ENCODE measurements at places on chromosomes 6 and 20.

DNA sequence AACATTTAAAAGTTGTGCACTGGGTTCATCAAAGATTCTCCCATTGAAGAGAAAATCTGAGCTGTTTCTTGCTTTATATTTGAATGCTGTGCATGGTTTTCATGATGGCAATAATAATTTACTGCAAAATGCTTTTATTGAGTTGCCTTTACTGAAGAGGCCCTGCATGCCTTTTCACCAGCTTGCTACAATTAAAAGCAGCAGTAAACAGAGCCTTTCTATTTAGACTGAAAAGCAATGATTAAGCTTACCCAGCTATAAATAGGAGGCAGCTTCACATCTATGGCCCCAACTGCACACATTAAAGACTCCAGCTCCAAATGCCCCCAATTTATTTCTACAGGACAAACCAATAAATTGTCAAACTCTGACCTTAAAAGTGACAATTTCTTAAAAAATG, 70.3 kb downstream of the ANKEF1 start:
- H3K4me1 ChIP-seq: no peaks in the 10 kb centered on the region
- H3K4me3 ChIP-seq: no peak overlapping the region
- no peak overlapping the region for H3K27ac ChIP-seq

GRCh38 chr20:8803065-8803464, 265.8 kb upstream of the PLCB4 start:
- no peak overlapping the region for H3K27ac ChIP-seq
- no peak overlapping the region for H3K4me3 ChIP-seq
- DNase-seq: no peak
- peaks cover 4% of the 10 kb centered on the region for H3K4me1 ChIP-seq

DNA sequence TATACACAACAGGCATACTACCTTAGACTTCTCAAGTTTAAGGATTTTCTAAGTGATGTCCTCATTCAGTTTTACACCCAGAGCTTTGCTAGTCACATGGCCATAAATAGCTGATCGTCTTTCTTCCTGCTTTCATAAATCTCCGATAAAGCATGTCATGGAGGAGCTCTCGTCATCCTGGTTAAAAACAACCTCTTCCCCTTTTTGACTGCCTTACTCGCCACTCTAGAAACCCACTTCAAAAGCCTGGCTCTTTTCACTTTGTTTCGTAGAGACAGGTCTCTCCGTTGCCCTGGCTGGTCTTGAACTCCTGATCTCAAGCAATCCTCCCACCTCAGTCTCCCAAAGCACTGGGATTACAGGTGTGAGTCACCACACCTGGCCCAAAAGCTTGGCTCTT, 67.0 kb upstream of the SMIM29 start:
- peaks cover 2% of the 10 kb centered on the region for H3K36me3 ChIP-seq
- H3K27ac ChIP-seq: no peak overlapping the region
- DNase-seq: no peak
- no peaks in the 10 kb centered on the region for H3K27me3 ChIP-seq
- H3K4me3 ChIP-seq: no peak overlapping the region

GRCh38 chr20:652615-653109, 338 bp downstream of the SRXN1 start:
- H3K4me1 ChIP-seq: peaks cover 20% of the 10 kb centered on the region
- peak overlapping the region; percentile 75 for H3K4me3 ChIP-seq
- H3K27ac ChIP-seq: peak overlapping the region; percentile 72
- H3K27me3 ChIP-seq: peaks cover 2% of the 10 kb centered on the region
- H3K36me3 ChIP-seq: peaks cover 23% of the 10 kb centered on the region
- DNase-seq: no peak

- DNase-seq: no peak
- no peak overlapping the region for H3K27ac ChIP-seq
- no peaks in the 10 kb centered on the region for H3K4me1 ChIP-seq
- no peak overlapping the region for H3K4me3 ChIP-seq
- no peaks in the 10 kb centered on the region for H3K36me3 ChIP-seq
These were observed 636.0 kb downstream of the BCKDHB start for GRCh38 chr6:80742481-80742880.

DNA sequence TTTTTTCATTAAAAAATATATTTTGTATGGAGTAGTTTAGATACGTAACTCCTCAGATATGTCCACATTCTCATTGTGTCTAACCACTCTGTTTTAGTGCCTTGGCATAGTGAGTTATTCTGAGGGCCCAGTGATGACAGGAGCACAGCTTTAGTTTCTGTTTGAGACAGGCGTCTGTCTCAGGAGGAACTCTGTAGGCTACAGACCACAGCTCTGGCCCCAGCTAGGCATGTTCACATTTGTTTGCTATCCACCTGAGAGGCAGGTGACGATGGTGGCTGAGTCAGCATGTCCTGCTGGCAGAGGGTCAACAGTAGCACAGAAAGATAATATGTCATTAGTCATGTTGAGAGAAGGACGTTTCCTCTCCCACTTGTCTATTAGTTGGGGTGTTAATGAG, 16.3 kb downstream of the LRRC1 start:
- H3K27ac ChIP-seq: no peak overlapping the region
- DNase-seq: no peak
- H3K4me1 ChIP-seq: peaks cover 15% of the 10 kb centered on the region
- no peaks in the 10 kb centered on the region for H3K27me3 ChIP-seq
- H3K36me3 ChIP-seq: no peaks in the 10 kb centered on the region

GRCh38 chr20:12434672-12435071, 517.0 kb downstream of the BTBD3 start:
- H3K27me3 ChIP-seq: no peaks in the 10 kb centered on the region
- no peaks in the 10 kb centered on the region for H3K4me1 ChIP-seq
- H3K4me3 ChIP-seq: no peak overlapping the region
- no peaks in the 10 kb centered on the region for H3K36me3 ChIP-seq
- no peak overlapping the region for H3K27ac ChIP-seq
- no peak for DNase-seq

- no peaks in the 10 kb centered on the region for H3K36me3 ChIP-seq
- H3K4me3 ChIP-seq: peak overlapping the region; percentile 60
- H3K4me1 ChIP-seq: peaks cover 44% of the 10 kb centered on the region
- H3K27me3 ChIP-seq: no peaks in the 10 kb centered on the region
- peak overlapping the region; percentile 84 for H3K27ac ChIP-seq
- no peak for DNase-seq
These were observed 117.7 kb upstream of the GJE1 start for GRCh38 chr6:142015011-142015410.

DNA sequence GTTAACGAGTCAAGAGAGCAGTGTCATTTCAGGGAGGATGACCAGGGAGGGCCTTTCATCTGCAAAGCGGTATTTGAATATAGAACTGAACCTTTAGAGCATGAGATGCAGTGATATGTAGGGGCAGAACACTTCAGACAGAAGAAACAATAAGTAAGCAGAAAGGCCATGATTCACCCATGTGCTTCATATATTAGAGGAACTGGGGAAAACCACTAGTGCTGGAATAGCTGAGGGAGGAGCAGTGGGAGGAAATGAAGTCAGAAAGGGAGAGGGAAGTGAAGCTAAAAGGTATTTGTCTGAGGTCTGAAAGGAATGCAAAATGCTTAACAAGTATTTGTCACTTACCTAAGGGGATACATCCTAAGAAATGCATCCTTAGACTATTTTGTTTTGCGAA, 391.2 kb downstream of the ADGRB3 start:
- DNase-seq: no peak
- H3K4me3 ChIP-seq: no peak overlapping the region
- H3K36me3 ChIP-seq: no peaks in the 10 kb centered on the region
- no peaks in the 10 kb centered on the region for H3K27me3 ChIP-seq
- H3K4me1 ChIP-seq: peaks cover 9% of the 10 kb centered on the region

- no peaks in the 10 kb centered on the region for H3K4me1 ChIP-seq
- H3K36me3 ChIP-seq: no peaks in the 10 kb centered on the region
- DNase-seq: no peak
- H3K27ac ChIP-seq: no peak overlapping the region
These were observed 32.3 kb downstream of the SNAP25 start for GRCh38 chr20:10250902-10251301.

- H3K36me3 ChIP-seq: no peaks in the 10 kb centered on the region
- DNase-seq: no peak
- H3K4me3 ChIP-seq: no peak overlapping the region
- peaks cover 15% of the 10 kb centered on the region for H3K4me1 ChIP-seq
- no peak overlapping the region for H3K27ac ChIP-seq
- no peaks in the 10 kb centered on the region for H3K27me3 ChIP-seq
These were observed 827.7 kb downstream of the MAFB start for GRCh38 chr20:39861381-39861780.

- H3K4me3 ChIP-seq: no peak overlapping the region
- H3K27ac ChIP-seq: no peak overlapping the region
- H3K27me3 ChIP-seq: no peaks in the 10 kb centered on the region
- H3K4me1 ChIP-seq: no peaks in the 10 kb centered on the region
These were observed 254.1 kb downstream of the PRL start for GRCh38 chr6:22042706-22043105.

DNA sequence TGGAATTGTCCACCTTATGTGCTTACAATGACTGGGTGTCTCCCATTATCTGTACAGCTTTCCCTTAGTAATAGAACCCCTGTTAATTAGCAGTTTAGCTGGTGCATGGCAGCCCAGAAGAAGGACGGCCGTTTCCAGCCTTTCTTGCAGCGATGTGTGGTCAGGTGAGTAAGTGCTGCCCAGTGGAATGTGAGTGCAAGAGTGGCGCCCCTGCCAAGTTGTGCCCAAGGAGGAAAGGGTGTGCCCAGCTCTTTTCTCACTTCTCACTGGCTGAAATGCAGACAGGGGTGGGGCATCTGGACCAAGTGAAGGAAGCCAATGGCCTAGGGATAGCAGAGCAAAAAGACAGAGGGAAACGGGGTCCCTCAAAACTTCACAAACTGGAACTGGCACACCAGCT, 296.8 kb downstream of the PREX1 start:
- H3K4me3 ChIP-seq: no peak overlapping the region
- H3K36me3 ChIP-seq: no peaks in the 10 kb centered on the region
- H3K27ac ChIP-seq: no peak overlapping the region
- no peak for DNase-seq
- no peaks in the 10 kb centered on the region for H3K4me1 ChIP-seq

DNA sequence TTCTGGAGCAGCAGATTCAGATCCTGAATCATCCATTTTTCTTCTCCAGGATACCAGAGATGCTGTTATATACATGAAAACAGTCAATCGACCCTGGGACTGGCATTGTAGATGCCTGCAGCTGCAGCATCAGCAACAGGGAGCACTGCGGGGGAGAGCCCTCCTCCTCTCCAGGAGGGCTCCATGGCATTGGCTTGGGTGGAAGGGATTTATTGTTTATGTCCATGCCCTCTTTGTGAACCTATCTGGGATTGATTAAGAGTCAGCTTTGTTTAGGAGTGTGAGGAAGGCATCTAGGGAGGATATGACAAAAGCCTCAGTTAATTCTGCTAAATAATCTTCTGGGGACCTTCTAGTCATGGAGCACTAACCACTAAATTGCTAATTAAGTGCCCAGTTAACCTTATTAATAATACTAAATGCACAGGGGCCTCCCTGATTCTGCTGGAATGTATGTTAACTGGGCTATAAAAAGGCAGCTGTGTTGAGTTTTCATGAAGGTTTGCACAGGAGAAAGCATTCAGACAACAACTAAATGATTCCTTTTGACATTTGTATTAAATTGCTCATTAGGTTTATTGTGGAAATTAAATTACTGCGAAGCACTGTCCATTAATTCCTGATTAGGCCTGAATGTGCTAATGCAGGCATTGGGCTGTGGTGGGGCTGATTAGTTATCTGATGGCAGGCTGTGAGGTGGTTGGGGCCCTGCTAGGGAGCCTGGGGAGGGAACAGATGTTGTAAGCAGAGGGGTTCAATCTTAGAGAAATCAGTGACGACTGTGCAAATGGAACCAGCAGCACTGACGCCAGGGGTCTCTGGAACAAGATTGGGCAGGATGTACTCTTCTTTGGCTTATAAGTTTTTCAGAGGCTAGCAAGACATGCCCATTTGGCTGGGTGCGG, 57.6 kb downstream of the IMPG1 start:
- no peak overlapping the region for H3K27ac ChIP-seq
- no peaks in the 10 kb centered on the region for H3K27me3 ChIP-seq
- H3K36me3 ChIP-seq: no peaks in the 10 kb centered on the region
- H3K4me3 ChIP-seq: no peak overlapping the region

DNA sequence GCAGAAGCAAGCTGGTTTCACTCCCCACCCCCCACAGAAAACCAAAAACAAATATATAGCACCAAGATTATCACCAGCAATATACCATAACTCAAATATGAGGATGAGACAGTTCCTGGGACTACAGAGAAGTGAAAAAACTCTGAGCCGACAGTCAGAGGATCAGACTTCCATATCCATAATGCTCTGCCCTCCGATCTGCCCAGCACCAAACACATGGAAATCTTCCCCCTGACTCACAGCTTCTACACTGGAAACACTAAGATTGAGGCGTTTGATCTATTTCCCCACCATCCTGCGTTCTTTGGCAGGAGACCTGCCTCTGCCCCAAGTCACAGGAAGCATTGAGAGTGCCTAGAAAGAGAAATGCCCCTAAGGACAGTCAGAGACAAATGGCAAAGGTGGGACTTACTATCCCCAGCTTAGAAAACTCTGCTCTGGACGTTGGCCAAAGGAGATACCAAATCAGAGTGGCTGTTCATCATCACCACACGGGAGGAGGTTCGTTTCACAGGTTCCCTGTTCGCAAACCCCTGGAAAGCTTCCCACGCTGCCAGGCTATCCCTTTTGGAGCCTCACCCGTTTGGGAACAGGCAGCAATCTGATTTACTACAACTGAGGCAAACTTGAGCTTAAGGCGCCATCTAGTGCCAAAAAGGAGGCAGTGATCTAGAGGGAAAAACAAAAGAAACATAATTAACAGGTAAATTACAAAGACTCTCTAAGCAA, 48.7 kb upstream of the SRSF6 start:
- no peak overlapping the region for H3K27ac ChIP-seq
- H3K27me3 ChIP-seq: no peaks in the 10 kb centered on the region
- no peaks in the 10 kb centered on the region for H3K4me1 ChIP-seq
- H3K4me3 ChIP-seq: no peak overlapping the region

Data from osteocyte (in vitro differentiated cells).